ENCODE measurements at places on chromosomes 4 and X.

DNA sequence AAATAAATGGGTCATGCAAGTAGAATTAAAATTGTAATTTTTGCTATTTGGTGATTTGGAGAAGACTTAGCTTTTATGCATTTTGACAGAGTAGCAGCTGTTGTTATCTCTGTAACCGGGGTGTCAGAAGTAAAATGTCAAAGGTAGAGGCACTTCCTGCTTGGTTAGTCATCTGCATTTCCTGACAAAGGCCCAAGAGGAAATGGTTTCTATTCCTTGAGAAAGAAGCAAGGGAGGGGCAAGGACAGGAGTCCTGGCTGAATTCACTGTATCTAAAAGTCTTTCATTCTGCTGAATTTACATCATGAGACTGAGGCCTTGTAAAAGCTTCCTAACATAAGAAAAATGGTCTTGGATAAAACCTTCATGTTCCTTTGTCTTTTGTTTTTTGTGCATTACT lies 550.9 kb upstream of the BOD1L1 start:
- no peak for DNase-seq

DNA sequence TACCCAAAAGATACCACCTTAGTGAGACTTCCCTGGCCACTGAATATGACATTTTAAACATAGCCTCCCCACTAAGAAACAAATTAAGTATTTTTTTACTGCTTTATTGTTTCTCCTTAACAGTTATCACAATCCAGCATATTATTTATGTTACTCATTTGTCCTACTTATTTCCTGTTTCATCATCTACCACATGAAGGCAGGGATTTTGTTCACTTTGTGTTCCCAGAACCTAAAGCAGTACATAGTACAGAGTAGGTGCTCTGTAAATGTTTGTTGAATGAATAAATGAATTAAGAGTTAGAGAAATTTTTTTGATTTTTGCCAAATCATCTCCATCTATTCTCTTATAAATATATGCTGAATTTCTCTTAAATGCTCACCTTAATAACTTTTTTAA lies 318.4 kb upstream of the GIMD1 start:
- no peak for DNase-seq

DNA sequence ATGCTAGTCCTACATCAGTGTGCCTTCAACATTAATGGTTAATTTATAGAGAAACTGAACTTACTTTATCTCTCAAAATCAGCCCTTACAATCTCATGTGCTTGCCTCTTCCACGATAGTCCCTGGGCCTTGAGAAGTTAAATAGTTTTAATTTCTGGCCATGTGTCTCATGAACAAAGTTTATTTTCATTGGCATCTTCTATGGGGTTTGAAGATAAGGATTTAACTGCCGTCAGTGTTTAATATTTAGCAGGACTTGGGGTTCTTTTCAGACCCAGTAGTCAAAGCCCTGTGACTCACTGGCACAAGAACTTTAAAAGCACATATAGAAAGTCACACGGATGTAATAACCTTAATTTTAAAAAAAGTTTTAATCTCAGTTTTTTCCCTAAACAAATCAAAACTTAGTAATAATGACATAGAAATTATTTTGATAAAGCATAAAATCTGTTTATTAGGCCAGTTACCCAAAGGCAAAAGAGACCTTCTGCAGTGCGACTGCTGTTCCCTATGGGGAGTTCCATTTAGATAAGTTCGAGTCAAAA lies 10.1 kb upstream of the MPP1 start:
- DNase-seq, result no peak

- DNase-seq, result no peak
These were observed 155.8 kb downstream of the NAA11 start for GRCh38 chr4:79170077-79170476.

DNA sequence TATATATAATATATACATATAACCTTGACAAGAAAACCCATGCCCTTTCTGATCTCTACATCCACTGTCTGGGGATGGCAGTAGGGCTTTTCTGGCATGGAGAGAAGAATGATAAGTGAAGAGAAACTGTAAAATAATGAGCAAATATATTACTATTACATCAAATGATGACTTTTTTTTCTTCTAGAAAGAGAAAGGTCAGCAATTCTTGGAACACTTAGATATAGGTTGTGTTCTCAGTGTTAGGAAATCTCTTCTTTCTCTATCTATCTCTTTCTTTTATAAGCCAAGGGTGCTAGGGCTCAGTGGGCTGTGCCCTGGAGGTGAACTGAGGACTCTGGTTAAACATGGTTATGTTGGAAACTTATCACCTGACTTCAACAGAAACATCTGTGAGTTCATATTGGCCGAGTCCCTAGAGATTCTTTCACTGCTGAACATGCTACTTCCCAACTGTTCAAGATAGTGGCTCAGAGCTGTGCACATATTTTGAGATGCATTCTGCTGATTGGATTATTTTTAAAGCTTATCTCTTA lies 265.1 kb downstream of the GBA3 start:
- DNase-seq, result no peak

GRCh38 chr4:40722576-40723161 lies 27.1 kb upstream of the NSUN7 start:
- DNase-seq, result no peak

- DNase-seq, result no peak
These were observed 169.8 kb upstream of the GALNT7 start for GRCh38 chr4:172998527-172999469.

GRCh38 chr4:26815706-26816105 lies 44.9 kb upstream of the STIM2 start:
- no peak for DNase-seq

DNA sequence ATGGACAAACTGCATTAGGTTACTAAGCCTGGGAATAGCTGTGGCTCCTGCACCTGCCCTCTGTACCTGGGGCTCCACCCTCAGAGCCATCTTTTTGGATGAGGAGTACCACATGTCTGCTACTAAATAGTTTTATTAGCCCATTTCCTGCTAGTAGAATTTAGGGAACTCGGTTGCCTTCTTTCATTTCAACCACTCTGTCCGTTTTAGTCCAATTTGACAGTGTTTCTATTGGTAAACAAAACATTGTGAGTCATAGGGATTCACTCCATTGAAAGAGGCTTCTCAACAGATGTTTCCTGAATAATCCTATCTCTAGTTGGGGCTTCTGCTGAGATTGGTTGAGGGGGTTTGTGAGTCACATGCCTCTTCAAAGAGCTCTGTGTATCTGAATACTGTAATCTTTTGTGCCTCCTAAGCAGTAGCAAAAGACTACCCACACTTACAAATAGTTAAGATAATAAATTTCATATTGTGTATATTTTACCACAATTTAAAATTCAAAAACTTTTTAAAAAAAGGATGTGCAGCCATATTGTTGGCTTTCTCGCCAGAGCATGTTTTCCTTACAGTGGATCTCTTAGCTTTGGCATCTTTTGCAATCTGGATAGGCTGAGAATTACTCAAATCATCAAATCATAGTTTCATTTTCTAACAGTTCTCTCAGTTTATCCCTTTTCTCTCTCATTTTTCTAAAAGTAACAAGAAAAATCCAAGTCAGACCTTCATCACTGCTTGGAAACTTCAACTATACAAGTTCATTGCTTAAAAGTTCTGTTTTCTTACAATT lies 9.9 kb downstream of the FAM200B start:
- no peak for DNase-seq

DNA sequence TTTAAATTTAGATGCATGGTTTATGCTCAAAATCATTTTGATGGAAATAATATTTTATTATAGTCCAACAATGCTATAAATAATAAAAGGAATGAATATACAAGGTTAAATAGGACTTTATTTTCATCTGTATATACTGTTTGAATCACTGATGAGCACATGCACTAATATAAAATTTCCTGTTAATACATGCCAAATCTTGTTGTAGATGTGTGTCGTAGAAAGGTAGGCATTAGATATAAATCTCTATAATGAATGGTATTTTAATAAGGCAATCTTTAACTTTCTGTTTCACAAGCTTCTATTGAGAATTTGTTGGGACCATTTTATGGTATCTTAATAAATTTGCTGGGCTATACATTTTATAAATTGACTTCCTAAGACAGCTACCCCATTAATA lies 868.8 kb downstream of the CCSER1 start:
- DNase-seq, result no peak

- no peak for DNase-seq
These were observed 66.2 kb downstream of the BEX3 start for GRCh38 chrX:103442536-103442901.

- no peak for DNase-seq
These were observed 20.4 kb downstream of the FAM184B start for GRCh38 chr4:17761062-17761461.

DNA sequence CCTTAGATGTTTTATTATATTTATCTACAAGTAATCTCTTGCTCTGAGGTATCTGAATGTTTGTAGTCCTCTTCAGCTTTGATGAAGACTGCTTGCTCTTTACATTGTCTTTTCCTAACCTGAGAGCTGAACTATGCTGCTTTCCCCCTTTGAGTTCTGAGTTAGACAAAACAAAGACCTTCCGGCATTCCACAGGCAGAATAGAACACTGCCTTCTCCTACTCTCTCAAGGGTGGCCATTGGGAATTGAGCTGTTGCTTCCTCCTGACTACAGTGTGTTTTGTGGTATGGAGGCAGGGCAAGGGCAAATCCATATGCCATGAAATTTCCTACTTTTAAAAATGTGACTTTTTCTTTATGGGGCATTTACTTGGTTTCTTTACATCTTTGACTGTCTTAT lies 841.0 kb downstream of the FAM133A start:
- DNase-seq, result no peak

DNA sequence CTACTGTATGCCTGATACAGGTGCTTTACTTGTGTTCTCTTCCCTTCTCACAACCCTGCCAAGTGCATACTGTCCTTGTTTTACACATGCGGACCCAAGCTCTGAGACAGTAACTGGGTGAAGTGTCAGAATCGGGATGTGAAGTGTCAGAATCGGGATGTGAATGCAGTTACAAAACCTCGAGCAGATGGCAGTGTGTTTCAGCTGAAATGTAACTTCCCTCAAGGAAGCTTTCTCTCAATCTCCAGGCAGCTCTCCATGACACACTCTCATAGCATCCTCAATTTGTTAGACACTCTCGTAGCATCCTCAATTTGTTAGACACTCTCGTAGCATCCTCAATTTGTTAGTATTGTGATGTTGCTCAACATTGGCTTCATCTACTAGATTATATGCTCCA lies 1.1 kb upstream of the HPSE start:
- DNase-seq, result no peak

DNA sequence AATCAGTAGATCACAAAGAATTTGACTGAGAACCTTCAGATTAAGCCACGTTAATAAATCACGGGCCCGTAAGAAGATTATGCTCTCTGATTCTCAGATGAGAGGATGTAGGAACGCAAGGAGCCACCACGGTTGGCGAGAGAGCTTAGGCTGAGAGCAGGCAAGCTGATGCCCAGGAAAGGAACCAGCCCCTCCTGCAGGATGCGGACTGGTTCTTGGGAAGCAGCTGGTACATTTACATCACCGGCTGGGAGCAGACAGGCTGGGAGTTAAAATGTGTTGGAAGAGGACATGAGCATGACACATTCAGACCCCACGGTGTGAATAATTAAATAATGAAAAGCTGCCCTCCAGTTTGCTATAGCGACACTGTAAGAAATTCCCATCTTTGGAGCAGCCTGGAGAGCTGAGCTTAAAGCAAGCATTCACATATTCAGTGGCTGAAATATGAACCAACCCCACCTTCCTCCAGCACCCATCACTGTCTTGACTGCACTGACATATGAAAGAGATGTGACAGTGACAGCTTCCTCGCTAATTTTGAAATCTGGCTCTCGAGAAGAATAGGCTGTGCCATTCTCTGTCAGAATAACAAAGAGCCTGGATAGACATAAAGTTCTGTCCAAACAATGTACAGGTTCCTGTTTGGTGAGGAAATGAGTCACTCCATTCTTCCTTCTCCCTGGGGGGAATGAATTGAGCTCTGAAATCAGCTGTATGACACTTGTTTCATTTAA lies 33.1 kb downstream of the LNX1 start:
- DNase-seq, result no peak

DNA sequence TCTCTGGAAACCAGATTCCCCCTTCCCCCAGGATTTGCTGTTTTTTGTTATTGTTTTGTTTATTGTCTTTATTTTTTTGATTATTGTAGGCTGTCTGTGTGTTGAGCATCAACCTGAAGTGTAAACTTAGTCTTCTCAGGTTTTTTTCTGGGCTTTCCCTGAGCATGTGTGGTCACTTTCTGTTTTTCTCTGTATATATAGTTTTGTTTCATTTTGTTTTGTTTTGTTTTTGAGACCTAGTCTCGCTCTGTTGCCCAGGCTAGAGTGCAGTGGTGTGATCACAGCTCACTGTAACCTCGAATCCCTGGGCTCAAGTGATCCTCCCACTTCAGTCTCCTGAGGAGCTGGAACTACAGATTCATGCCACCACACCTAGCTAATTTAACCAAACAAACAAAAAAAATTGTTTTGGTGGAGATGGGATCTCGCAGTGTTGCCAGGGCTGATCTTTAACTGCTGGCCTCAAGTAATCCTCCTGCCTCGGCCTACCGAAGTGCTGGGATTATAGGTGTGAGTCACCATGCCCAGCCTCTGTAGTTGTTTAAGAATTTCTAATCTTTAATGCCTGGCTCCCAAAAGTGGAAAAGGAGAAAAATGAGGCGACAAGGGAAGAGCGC lies 9.1 kb downstream of the IL13RA1 start:
- DNase-seq, result no peak

- DNase-seq, result no peak
These were observed 86.0 kb downstream of the PCYT1B start for GRCh38 chrX:24561121-24561520.

- DNase-seq, result no peak
These were observed 2.2 kb downstream of the PAQR3 start for GRCh38 chr4:78936989-78937388.

DNA sequence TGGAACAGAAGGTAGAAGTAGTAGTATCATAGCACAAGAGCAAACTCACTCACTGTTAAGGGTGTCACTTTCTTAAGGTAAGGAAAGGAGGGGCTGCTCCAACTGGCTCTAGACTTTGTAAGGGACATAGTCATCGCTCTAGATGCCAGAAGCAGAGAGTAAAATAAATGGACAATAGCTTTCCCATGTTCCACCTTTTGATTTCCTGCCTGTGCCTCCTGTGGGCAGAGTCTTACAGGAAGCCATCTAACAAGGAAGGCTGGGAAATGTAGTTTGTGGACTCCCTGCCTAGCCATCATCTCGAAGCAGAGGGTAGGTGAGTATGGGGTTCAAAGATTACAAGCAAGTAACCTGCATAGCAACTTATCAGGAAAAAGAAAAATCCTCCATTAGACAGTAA lies 1.7 kb upstream of the METTL14 start:
- DNase-seq, result no peak

DNA sequence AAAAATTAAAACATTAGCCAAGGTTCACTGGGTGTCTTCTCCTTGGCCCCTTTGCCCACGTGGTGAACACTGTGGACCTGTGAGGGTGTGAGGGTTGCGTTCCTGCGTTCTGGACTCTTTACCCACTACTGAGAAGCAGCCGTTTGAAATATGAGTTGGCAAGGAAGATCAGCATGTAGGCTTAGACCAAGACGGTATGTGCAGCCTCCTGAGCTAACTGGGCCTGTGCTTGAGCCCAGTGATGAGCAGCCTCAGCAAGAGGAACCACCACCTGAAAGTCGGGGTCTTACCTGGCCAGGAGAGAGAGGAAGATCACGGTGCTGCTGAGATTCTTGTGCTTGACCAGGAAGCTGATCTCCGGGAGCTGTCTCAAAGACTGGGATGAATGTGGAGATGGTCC lies 19.5 kb downstream of the RGS12 start:
- no peak for DNase-seq

Measured in BJ (cell line).